ENCODE measurements at places on chromosomes 11 and 22.

DNA sequence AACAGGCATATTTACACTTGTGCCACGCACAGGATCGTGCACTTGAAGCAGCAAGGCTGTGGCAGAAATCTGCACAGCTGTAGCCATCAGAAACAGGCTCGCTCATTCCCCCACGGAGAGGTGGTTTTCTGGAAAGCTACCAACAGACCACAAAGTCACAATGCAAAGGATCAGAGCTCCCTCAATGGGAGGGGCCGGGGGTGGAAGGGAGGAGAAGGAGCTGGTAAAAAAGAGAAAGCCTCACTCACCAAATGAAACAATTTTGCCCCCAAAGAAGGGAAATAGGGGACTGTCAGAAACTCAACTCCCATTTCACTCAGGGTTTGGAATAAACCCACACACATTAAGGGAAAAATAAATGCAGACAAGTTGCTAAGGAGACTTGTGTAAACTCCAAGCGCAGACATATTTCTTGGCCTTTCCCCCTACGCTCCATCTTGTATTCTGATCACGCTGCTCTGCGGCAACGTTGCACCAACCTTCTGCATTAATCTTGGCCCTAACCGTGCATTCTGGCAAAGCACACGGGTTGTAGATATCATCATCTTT, 43.2 kb upstream of the BLID start:
- no peak for DNase-seq

GRCh38 chr11:32400196-32400595, 35.1 kb downstream of the WT1 start:
- no peak for DNase-seq

DNA sequence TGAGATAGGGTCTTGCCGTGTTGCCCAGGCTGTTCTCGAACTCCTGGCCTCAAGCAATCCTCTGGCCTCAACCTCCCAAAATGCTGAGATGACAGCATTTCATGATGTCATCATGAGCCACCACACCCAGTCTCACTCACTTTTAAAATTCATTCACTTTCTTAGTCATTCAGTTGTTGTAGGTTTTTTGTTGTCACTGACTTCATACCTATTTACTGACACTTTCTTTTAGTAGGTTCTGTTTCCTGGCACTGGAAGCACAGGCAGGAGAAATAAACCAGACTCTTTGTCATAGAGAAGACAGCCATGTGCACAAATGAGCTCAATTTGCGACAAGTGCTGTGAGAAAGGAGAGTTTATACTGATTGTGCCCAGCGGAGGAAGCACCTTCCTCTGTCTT, 10.5 kb downstream of the ART5 start:
- no peak for DNase-seq

DNA sequence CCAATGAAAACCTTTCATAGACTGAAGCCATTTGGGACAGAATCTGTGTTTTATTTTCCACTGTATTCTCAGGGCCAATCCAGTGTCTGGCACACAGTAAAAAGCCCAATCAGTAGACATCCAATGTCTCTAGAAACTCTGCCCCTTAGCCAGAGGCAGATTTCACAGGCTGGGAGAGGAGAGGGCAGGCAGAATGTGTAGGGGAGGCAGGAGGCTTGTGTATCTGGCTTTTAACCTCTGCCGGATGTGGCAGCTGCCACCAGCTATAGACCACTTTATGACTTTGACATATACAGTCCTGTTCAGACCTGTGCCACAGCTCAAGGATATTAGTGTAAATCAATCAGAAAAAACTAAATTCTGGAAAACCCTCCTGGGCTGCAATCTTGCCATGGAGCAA, 4.4 kb downstream of the EXPH5 start:
- DNase-seq, result no peak

DNA sequence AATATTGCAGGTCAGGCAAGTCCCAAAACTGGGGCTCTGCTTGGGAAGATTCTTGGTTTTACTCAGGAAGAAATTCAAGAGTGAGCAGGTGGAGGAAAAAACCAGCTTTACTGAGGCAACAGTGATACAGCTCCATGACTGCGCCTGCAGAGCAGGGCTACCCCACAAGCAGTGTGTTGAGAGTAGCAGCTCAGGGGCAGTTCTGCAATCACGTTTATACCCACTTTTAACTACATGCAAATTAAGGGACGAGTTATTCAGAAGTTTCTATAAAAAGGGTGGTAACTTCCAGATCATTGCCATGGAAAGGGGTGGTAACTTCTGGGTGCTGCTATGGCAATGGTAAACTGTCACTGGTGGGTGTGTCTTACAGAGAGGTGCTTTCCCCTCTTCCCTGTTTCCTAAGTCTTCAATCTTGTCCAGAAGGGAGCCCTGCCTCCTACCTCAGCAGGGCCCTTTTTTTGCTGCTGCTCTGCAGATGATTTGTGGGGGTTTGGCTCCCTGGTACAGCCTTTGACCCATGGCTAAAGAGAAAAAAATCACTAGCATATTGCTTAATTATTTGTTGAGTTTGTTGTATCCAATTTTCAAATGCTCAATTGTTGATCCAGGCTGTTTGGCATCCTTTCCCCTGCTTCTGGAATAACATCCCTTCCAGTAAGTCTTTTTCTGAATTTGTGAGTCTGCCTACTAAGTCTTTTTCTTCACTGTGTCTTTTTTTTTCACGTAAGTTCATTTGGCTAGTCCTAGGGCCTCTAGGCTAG, 30.0 kb upstream of the ME3 start:
- DNase-seq, result no peak

DNA sequence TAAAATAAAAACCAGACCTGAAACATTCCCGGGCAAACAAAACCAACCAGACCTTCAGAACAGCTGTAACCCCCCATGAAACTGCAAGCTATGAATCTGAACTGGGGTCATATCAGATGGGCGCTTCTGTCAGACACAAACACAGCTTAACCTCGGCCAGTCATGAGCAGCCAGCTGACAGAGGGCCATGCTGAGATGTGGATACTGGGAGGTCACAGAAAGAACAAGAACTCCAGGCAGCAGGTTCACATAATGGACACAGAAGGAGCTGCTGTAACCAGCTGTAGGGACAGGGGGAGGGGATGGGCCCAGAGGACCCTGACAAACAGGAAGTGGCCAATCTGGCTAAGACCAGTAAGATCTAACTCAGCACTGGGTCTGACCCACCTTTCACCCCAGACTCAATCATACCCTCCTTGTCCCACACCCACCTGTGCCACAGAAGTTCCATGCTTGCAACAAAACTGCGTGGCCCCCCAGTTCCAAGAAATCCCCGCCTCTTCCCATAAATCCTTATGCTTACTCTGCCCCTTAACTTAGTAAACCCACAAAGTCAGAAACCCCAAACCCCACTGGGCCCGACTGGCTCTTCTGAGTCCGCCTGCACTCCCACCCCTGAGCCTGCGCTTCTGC, 4.0 kb downstream of the APOL4 start:
- no peak for DNase-seq

Measured in dermis microvascular lymphatic vessel endothelial cell (primary cell).